ENCODE measurements at places on chromosomes 7 and 10.

- DNase-seq, result no peak
Observed at GRCh38 chr10:123252779-123253178, 98.6 kb downstream of the BUB3 start.

DNA sequence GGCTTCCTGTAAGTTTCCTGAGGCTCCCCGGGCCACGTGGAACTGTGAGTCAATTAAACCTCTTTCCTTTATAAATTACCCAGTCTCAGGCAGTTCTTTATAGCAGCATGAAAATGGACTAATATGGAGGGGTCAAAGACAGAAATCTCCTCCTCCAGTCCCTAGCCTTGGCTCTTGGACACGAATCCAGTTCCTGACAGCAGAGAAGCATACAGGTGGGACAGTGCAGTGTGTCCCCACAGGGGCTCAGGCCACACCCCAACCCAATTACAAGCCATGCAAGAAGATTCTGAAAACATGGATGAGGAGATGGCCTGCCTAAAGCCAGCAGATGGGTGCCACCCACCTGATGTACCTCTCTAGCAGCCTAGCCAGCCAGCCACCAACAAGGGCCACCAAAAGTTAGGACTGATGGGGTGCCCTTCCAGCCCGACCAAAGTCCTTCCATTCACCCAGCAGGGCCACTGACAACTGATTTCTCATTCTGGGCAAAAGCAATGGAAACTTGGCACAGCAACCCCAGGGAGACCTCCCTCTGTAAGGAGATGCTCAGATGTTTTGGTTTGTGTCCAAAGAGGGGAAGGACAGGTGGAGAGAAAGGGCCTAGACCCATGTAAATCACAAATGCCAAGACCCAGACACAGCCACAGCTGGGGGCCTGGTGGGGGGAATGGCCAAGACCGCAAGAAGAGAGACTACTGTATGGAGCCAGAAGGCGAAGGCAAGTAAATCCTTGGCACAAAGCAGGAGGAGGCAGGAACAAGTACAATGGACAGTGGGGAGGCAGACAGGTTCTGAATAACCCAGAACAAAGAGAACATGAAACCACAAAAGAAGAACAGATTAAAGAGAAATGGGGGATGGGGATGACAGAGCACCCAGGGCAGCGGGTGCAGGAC, 13.6 kb downstream of the GPRIN2 start:
- no peak for DNase-seq

- no peak for DNase-seq
Observed at GRCh38 chr7:158056761-158057160, 530.9 kb downstream of the PTPRN2 start.

DNA sequence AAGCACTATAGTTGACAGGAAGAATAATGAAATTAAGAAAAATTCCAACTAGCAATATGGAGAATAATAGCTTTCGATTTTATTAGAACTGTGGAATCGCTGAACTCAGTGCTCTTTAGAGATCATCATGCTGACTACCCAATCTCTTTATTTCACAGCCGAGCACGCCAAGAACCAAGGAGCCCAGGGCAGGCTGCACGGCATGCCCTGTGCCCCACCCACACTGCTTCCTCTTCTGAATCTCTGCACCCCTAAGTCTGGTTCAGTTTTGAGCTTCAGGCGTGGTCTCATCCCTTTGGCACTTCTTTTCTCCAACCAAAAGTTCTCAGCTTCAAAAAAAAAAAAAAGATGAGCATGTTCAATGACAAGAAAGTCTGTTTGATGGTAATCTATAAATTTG, 92.4 kb upstream of the ZNF800 start:
- no peak for DNase-seq

DNA sequence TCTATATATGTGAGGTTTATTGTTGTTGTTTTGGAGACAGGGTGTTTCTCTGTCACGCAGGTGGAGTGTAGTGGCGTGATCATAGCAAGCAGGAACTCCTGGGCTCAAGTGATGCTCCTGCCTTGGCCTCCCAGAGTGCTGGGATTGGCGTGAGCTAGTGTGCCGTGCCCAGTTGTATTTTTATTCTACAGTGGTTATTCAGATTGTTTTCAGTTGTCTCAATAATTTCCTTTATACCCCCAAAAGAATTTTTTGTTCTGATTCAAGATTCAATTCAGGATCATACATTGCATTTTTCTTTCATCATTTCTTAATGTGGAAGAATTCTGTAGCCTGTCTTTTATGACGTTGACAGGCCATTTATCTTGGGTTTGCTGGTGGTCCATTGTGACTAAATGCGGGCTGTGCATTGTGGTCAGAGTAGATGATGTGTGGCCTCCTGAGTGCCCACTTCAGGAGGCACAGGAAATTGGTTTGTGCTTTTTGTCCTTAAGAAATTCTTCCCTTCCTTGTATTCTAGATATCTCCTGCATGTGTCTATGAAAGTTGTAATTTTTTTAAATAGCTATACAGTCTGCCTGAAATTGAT, 22.9 kb downstream of the RBM33 start:
- no peak for DNase-seq

DNA sequence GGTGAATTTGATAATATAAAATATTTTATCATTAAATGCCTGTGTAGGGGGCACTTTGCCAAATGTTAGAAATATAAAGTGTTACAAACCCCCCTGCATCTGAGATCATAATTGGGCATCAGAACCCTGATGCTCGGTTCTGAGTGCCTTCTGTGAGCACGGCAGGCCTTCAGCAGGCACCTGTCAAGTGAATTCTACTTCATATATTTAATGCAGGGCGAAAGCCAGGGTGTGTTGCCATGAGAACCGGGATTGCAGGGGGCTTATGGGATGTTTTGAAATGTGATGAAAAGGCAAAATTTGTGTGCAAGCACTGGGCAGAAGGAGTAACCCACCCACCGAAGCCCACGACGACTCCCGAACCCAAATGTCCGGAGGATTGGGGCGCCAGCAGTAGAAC, 57.2 kb downstream of the MRC1 start:
- no peak for DNase-seq

DNA sequence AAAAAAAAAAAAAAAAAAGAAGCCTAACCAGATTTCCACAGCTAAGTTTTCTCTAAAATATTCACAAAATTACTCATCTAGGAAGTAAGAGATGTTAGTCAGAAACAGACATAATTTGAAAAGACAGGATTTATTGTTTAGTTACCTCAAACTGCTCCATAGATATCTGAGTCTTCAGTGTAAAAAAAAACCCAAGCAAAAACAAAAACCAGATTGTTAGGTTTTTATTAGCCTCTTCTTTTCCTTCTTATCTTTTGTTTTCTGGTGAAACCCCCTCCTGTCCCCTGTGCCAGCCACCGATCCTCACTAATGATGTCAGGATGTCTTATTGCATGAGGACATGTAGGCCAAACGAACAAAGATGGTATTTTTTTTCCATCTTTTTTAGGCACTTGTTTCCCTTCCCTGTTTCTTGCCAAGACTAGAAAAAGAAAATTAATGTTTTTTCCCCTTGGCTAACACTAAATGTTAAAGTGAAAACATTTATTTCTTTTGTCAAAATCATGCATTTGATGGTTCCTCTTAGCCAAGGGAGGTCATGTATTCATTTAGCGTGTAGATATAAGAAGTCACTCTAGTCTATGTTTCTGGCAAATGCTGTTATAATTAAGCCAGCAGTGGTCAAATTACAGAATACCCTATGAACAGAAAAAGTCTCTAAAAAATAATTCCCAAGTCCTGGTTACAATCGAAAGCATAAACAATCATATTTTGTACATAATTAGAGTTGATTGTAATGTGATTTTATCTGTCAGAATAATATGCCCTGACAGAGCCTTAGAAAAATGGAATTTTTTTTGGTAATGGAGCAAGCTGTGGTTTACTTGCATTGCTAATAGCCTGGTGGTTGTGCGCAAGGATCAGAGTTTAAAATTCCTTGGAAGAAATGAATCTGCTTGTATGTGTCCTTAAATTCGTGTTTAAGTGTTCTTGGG, 702.4 kb upstream of the FZD8 start:
- DNase-seq, result no peak

- DNase-seq, result no peak
Observed at GRCh38 chr10:130333185-130333584, 197.0 kb downstream of the GLRX3 start.

All from germinal center (tissue), 1 donor.